Heart right ventricle (tissue), 16 donors: ENCODE measurements at places on chromosomes 4 and X. TPM values are rescaled to one million over a fixed set of nuclear protein-coding genes. Genes with fewer than 3 reads are reported as not detected.

DNA sequence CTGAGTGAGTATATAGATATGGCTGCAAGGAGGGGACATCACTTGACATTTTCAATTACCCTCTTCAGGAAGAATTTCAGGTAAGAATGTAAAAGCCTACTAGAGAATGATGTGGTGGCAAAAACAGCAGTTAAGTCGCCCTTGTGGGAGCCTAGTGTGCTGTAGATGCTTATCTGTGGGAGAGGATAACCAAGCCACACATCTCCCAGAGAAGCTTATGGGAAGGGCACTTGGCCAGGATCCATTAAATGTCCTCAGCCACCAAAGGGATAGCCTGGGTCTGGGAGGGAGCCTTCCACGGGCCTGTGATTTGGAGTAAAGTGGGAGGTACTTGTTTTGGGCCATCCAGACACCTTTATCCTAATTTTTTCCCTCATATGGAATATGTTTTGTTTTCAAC lies 41.3 kb upstream of the BCLAF3 start:
- H3K27me3 ChIP-seq: no peaks in the 10 kb centered on the region
- no peak overlapping the region for H3K4me3 ChIP-seq
- H3K27ac ChIP-seq: no peak overlapping the region
- no peaks in the 10 kb centered on the region for H3K36me3 ChIP-seq

DNA sequence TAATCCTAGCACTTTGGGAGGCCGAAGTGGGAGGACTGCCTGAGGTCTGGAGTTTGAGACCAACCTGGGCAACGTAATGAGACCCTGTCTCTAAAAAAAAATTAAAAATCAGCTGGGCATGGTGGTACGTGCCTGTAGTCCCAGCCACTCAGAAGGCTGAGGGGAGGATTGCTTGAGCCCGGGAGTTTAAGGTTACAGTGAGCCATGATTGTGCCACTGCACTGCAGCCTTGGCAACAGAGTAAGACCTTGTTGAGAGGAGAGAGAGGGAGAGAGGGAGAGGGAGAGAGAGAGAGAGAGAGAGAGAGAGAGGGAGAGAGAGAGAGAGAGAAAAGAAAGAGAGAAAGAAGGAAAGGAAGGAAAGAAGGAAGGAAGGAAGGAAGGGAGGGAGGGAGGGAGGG lies 144.9 kb downstream of the RASL11B start:
- H3K36me3 ChIP-seq: no peaks in the 10 kb centered on the region
- H3K27ac ChIP-seq: no peak overlapping the region
- H3K4me3 ChIP-seq: no peak overlapping the region
- no peaks in the 10 kb centered on the region for H3K27me3 ChIP-seq
- no peak for DNase-seq

Gene CT45A2
- not detected for polyA plus RNA-seq

DNA sequence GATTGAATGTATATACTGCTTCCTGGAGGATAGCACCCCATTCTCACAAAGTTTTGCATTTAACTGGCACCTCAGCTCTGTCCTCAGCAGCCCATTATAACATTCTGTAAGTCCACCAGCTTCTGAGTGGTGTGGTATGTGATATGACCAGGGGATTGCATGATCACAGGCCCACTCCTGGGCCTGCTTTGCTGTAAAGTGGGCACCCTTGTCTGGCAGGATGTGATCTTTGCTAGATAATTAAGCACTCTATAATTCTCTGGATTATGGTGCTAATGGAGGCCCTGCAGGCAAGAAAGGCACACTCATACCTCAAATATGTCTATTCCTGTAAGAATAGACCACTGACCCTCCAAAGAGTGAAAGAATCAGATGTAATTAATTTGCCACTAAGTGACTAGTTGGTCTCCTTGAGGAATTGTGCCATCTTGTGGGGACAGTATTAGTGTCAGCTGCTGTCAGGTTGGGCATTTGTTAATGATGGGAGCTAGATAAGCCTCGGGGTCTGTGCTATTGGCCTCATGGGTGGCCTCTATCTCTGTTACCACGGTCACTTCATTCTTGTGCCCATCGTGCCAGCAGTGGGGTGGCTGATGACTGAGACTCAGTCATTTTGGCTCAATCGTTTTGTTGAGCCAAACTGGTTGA lies 2.2 kb upstream of the CFI start:
- peaks cover 13% of the 10 kb centered on the region for H3K4me1 ChIP-seq
- H3K4me3 ChIP-seq: no peak overlapping the region
- no peaks in the 10 kb centered on the region for H3K36me3 ChIP-seq
- H3K27ac ChIP-seq: no peak overlapping the region
- no peaks in the 10 kb centered on the region for H3K27me3 ChIP-seq

Gene FAM184B
- 0.01 TPM for polyA plus RNA-seq

Gene PCDH10
- polyA plus RNA-seq: 0.01 TPM

GRCh38 chrX:134718966-134719317 lies 60.7 kb upstream of the PLAC1 start:
- DNase-seq: no peak
- H3K27me3 ChIP-seq: no peaks in the 10 kb centered on the region
- H3K27ac ChIP-seq: peak overlapping the region; percentile 8
- no peaks in the 10 kb centered on the region for H3K36me3 ChIP-seq
- H3K4me1 ChIP-seq: peaks cover 3% of the 10 kb centered on the region

DNA sequence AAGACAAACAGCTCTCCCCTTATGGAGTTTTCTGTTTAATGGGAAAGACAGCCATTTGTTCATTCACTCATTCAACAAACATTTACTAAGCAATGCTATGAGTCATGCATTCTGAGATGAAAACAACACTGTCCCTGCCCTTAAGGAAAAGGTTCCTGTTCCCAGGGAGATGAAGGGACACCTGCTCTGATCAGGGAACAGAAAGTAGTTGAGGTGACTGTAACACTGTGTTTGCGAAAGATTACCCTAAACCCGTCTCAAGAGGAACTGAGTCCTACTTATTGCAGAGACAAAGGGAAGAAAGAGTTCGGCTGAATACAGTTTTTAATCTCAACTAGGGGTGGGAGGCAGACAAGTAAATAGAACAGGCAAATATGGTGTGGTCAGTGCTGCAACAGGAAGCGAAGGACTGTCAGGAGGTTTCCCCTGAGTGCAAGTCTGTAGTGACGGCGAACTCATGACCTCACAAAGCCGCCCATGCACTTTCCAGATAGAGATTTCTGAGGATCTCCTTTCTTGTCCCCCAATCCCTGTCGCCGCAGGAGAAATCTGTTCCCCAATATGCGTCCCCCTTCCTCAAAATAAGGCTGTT lies 712 bp downstream of the STX18 start:
- peak overlapping the region; percentile 89 for H3K4me3 ChIP-seq
- H3K4me1 ChIP-seq: peaks cover 3% of the 10 kb centered on the region
- H3K27me3 ChIP-seq: no peaks in the 10 kb centered on the region
- DNase-seq: no peak
- peak overlapping the region; percentile 87 for H3K27ac ChIP-seq
- H3K36me3 ChIP-seq: no peaks in the 10 kb centered on the region

GRCh38 chrX:153884590-153884989 lies 1.4 kb downstream of the L1CAM start:
- H3K27ac ChIP-seq: no peak overlapping the region
- H3K4me1 ChIP-seq: no peaks in the 10 kb centered on the region
- no peak overlapping the region for H3K4me3 ChIP-seq
- H3K27me3 ChIP-seq: peaks cover 45% of the 10 kb centered on the region
- no peak for DNase-seq

DNA sequence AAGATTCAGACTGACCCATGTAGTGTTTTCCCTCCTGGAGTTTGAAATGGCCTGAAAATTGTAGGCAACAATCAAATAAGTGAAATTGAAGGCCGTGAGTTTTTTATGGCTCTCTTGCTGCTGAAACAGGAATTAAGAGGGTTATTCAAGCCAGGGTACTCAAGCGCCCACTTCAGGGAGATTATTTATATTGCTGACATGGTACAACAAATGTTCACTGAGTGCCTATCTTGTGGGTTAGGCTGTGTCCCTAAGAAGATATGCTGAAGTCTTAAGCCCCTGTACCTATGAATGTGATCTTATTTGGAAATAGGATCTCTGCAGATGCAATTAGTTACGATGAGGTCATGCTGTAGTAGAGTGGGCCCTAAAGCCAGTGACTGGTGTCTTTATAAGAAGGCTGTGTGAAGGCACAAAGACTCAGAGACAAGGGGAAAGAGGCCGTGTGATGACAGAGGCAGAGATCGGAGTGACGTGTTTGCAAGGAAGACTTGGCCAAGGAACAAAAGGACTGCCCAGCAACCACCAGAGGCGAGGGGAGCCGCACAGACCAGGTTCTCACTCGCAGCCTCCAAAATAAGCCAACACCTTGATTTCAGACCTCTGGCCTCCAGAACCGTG lies 72.9 kb downstream of the MED28 start:
- no peaks in the 10 kb centered on the region for H3K27me3 ChIP-seq
- no peak for DNase-seq
- H3K4me3 ChIP-seq: no peak overlapping the region
- H3K27ac ChIP-seq: no peak overlapping the region

Gene MAP7D2
- 0.73 TPM for polyA plus RNA-seq

Gene ADH7
- polyA plus RNA-seq: 0.04 TPM

Gene SPATA18
- polyA plus RNA-seq: 0.16 TPM

Gene ALB
- not detected for polyA plus RNA-seq

DNA sequence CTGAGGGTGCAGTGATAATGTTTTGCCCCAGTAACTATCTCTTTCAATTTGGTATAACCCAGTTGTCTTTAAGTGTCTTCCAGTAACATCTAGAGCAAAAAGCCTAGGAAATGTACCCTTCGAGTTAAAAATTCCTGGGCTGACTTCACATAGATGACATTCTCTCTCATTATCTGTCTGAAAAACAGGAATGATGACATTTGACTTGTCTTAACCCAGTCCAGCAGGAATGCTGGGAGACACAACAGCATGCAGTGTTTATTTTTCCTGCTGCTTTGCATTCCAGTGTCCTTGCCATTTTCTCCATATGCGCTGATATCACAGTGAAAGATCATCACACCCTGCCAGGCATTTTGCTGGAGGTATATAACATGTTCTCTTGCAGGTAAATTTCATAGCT lies 130.0 kb downstream of the SOWAHB start:
- no peak for DNase-seq
- H3K4me3 ChIP-seq: no peak overlapping the region
- no peak overlapping the region for H3K27ac ChIP-seq
- peaks cover 24% of the 10 kb centered on the region for H3K36me3 ChIP-seq
- no peaks in the 10 kb centered on the region for H3K27me3 ChIP-seq

- no peak overlapping the region for H3K4me3 ChIP-seq
- no peaks in the 10 kb centered on the region for H3K36me3 ChIP-seq
- H3K27me3 ChIP-seq: no peaks in the 10 kb centered on the region
- H3K27ac ChIP-seq: no peak overlapping the region
Measured at GRCh38 chr4:155234206-155234605, 25.8 kb downstream of the NPY2R start.

Gene FAM200B
- 21.7 TPM for polyA plus RNA-seq

Gene TRMT10A
- polyA plus RNA-seq: 4.0 TPM

- DNase-seq: no peak
- peaks cover 44% of the 10 kb centered on the region for H3K4me1 ChIP-seq
- H3K4me3 ChIP-seq: no peak overlapping the region
- H3K27me3 ChIP-seq: no peaks in the 10 kb centered on the region
Measured at GRCh38 chr4:113741956-113742355, 19.6 kb downstream of the CAMK2D start.

DNA sequence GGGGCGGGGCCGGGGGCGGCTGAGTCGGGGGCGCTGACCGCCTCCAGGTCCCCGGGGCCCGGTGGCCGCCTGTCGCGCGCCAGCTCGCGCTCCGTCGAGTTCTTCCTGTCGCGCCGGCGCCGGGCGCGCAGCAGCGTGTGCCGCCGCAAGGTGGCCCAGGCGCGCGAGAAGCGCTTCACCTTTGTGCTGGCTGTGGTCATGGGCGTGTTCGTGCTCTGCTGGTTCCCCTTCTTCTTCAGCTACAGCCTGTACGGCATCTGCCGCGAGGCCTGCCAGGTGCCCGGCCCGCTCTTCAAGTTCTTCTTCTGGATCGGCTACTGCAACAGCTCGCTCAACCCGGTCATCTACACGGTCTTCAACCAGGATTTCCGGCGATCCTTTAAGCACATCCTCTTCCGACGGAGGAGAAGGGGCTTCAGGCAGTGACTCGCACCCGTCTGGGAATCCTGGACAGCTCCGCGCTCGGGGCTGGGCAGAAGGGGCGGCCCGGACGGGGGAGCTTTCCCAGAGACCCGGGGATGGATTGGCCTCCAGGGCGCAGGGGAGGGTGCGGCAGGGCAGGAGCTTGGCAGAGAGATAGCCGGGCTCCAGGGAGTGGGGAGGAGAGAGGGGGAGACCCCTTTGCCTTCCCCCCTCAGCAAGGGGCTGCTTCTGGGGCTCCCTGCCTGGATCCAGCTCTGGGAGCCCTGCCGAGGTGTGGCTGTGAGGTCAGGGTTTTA lies 1.5 kb downstream of the ADRA2C start:
- no peaks in the 10 kb centered on the region for H3K4me1 ChIP-seq
- no peak overlapping the region for H3K27ac ChIP-seq
- H3K36me3 ChIP-seq: no peaks in the 10 kb centered on the region
- DNase-seq: no peak
- H3K27me3 ChIP-seq: peaks cover 74% of the 10 kb centered on the region

GRCh38 chrX:112851806-112852205 lies 11.2 kb upstream of the AMOT start:
- no peak overlapping the region for H3K4me3 ChIP-seq
- no peaks in the 10 kb centered on the region for H3K36me3 ChIP-seq
- no peaks in the 10 kb centered on the region for H3K4me1 ChIP-seq
- no peaks in the 10 kb centered on the region for H3K27me3 ChIP-seq
- no peak overlapping the region for H3K27ac ChIP-seq

DNA sequence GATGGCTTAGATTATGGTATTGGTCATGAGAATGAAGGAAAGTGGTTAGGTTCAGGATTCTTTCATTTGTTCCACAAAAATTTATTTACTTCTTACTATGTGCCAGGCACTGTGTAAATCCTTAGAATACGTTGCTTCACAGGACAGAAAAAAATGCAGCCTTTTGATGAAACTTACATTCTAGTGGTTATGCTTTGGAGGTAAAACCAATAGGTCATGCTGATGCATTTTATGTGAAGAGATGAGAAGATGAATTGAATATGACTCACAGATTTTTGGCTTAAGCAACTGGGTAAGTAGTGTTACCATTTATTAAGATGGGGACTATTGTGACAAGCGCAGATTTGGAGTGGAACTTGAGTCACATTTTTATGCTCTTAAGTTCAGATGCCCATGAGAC lies 165.3 kb downstream of the GLRA2 start:
- H3K36me3 ChIP-seq: no peaks in the 10 kb centered on the region
- no peaks in the 10 kb centered on the region for H3K4me1 ChIP-seq
- no peaks in the 10 kb centered on the region for H3K27me3 ChIP-seq
- no peak for DNase-seq
- H3K27ac ChIP-seq: no peak overlapping the region
- no peak overlapping the region for H3K4me3 ChIP-seq

DNA sequence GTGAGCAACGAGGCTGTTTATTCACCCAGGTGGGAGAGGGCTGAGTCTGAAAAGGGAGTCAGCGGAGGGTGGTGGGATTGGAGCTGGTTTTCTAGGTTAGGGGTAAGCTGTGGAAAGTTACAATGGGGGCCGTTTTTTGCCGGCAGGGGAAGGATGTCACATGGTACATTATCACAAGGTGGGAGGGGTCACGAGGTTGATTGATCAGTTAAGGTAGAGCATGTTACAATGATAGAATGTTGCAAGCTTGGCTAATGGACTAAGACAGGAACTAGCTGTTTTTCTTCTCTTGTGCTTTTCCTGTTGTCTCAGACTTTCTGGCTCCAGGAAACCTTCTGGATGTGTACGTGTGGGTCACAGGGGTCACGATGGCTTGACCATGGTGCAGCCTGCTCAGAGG lies 536.3 kb upstream of the HTR2C start:
- H3K27me3 ChIP-seq: no peaks in the 10 kb centered on the region
- H3K36me3 ChIP-seq: no peaks in the 10 kb centered on the region
- no peak overlapping the region for H3K4me3 ChIP-seq
- H3K27ac ChIP-seq: no peak overlapping the region
